ENCODE measurements at places on chromosomes 7 and 10.

DNA sequence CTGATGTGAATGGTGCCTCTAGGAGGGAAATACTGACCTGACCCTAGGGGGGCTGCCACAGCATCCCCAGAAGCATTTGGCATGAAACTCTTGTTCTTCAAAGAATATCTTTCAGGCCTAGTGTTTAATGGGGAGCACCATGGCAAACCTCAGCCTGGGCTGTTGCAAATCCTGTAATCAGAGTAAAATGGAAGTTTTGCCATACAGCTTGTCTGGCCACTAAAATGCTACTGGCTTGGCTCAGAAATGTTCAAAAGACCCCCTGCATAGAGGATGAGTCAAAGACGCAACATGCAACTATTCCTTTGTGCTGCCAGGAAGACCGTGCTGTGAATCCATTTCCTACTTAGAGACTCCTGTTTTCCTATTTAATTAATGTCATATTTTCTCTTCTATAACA lies 26.7 kb downstream of the HECW1 start:
- no peak for DNase-seq

DNA sequence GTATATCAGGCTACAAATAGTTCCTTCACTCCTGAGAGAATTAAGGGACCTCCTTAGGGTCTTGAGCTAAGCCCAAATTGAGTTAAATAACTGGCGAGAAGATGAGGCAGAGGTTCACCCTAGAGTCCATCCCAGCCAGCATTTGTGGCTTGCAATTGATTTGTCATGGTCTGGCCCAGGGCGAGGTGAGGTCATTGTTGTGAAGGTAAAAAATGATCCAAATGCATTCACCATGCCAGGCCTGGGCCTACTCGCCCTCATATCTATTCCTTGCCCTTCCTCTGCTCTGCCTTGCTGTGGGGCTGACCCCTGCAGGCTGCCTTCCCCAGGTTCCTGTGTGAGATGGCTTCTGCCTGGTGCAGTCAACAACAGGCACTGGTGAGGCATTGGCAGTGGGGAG lies 207.2 kb downstream of the ZNF365 start:
- no peak for DNase-seq

- DNase-seq: no peak
Measured at GRCh38 chr7:94223375-94224084, 171.2 kb upstream of the COL1A2 start.

DNA sequence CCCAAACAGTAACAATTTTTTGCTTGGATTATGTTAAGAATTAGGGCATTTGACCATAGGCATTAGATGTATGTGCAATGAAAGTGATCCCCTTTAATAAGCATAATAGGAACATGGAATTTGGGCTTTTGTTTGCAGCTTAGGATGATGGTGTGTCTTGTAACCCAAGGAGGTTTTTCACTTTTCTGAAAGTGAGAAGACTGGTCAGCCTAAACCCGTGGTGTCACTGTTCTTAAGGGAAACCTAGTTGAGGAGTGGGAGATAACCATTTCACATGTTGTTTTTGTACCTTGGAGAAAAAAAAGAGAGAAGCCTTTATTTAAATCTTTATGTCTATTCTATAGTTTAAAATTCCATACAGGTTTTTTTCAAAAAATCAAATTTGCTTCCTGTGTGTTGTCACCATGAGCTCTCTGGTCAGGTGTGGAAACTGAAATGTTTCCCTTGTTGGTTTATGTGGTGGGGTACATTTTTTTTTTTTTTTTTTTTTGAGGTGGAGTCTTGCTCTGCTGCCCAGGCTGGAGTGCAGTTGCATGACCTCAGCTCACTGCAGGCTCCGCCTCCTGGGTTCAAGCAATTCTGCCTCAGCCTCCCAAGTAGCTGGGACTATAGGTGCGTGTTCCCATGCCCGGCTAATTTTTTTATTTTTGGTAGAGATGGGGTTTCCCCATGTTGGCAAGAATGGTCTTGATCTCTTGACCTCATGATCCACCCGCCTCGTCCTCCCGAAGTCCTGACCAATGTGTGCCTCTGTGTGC lies 7.7 kb downstream of the CCM2 start:
- DNase-seq: no peak

DNA sequence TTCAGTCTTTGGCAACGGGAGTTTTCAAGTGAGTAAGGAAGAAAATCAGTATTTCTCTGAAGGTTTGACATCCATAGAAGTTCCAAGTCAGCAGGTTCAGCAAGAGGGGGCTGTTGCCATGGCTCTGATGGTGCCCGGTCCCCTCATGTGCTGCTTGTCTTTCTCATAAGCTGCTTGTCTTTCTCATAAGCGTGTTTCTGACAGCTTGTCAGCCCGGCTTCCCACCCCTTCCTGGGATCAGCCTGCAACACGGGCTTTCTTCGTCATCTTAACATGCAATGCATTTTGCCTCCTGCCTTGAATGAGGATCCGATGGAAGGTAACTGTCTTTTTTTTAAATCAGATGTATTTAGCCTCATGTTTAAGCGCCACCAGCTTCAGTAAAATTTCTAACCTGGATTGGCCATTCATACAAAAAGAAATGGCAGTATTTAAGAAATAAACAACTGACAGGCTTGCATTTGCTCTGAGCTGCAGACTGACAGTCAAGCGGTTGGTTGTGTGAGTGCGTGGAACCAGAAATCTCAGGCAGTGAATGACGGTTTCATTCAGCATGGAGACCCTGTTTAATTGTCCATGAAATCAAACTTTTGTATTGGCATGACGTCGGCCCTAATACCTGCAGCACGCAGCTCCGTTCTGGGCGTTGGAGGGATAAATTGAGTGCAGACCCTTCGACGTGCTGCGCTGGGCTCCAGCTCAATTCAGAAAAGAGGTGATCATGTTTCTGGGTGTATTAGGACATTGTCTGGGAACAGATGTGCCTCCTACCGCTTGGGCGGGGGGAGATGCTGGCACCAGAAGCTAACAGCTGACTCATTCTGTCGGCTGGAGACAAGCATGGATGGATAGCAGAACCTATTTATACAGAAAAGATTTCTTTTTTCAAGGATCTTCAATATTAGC lies 454.7 kb upstream of the FOXK1 start:
- no peak for DNase-seq

DNA sequence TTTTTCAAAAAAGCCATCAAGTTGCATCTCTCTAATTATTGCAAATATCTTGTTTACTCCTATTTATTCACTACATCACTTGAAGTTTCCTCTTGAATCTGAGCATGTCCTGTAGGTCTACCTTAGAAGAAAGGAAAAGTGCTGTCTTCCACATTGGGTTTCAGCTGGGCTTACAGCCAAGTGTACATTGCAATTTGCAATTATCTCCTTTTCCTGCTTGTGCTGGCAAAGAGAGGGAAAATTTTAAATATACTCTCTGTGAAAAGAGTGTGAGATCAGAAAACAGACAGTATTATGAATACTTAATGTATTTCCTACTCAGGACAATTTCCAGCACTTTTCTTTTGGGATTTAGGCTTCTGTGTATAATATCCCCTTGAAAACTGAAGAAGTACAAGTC lies 839.7 kb downstream of the CNTNAP2 start:
- no peak for DNase-seq

DNA sequence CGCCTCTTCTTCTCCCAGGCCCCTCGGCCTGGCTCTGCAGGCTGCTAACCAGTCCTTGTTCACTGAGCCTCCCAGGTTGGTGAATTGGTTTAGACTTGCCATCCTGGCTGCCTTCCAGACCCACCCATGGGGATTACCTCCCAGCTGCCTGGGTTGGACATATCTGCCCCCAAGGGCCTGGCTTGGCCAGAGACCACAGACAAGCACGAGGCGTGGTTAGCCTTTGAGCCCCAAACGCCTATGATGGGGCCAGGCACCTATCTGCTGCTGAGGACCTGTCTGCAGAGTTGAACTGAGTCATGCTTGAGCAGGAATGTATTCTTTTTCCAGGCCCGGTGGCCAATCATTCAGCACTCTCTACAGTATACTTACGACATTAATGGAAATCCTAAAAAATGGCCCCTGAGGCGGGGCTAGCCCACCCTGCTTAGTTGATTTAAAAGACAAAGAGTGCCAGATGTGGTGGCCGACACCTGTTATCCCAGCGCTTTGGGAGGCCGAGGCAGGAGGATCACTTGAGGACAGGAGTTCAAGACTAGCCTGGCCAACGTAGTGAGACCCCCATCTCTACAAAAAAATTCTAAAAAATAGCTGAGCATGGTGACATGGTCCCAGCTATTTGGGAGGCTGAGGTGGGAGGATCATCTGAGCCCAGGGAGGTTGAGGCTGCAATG lies 361.5 kb downstream of the FRMD4A start:
- DNase-seq: no peak

GRCh38 chr7:142870566-142871259 lies 14.8 kb downstream of the TRPV6 start:
- DNase-seq: no peak

GRCh38 chr7:509426-510130 lies 10.1 kb downstream of the PDGFA start:
- DNase-seq: no peak

GRCh38 chr10:120429395-120429794 lies 27.6 kb upstream of the PLPP4 start:
- no peak for DNase-seq

DNA sequence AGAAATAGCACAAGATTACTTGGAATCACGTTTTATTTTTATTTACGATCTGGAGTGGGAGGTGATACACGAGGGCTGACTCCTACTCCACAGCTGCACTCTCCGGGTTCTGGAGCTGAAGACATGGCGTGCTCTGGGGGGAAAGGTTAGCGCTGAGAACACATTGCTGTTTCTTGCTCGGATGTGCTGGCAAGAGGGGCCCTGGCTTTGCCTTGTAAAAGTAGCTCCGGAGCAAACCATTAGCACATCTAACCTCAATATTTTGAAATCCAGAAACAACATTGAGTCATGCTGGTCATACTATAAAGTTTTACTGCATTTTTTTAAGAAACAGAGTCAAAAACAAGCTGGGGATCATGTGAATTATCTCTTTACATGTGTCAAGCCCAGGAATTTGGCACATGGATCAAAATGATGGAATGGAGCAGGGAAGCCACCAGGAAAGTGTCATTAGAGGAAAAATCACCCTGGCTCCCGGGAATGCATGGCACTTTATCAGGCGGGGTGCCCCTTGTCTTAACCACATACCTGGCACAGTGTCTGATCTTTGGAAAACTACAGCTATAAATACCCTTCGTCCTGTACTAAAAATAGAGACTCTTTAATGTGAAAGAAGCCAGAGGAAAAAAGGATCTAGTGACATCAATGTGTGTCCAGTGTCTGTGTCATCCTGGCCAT lies 31.6 kb upstream of the LYZL1 start:
- DNase-seq: no peak

- no peak for DNase-seq
Measured at GRCh38 chr7:86926732-86927131, 132.7 kb downstream of the ELAPOR2 start.

- no peak for DNase-seq
Measured at GRCh38 chr7:111180338-111180737, 89.4 kb downstream of the LRRN3 start.

DNA sequence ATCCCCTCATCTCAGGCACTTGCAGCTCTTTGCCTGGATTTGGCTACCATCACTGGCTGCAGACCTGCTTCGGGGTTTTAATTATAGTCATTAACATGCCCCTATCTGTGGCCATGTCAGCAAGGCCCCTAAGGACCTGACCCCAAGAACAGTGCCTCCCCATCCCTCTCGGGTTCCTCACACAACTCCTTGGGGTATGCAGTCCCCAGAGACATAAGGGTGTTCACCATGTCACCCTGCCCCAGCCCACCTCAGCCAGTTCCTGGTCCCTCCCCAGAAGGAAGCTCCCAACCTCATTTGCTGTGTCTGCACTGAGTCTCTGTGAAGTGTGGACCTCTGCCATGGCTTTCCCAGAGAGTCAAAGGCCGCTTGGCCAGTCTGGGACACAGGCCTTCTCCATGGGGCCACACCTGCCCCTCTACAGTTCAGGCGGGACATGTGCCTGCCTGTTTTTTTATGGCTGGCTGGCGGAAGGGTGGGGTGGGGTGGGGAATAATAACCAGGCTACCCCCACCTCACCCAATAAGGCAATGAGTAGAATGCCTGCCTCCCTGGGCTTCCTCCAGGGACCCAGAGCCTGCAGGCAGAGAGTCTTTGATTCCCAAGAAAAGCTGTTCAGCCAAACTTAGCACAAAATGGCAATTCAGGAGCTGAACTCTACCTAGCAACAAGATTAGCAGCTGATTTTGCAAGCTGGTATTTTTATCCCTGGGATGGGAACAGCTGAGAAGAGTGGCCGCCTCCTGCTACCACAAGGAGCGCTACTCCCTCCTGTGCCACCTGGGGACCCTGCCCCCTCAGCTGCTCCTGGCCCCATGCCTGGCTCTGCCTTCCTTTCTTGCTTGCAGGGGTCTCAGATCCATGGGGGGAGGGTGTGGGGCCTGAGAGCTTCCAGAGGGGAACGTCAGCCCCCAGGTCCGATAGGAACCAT lies 23.7 kb upstream of the CAMK2B start:
- DNase-seq: no peak

- no peak for DNase-seq
Measured at GRCh38 chr7:155449869-155450557, 7.9 kb upstream of the EN2 start.

GRCh38 chr10:32446536-32447406 lies 831 bp downstream of the CCDC7 start:
- no peak for DNase-seq

DNA sequence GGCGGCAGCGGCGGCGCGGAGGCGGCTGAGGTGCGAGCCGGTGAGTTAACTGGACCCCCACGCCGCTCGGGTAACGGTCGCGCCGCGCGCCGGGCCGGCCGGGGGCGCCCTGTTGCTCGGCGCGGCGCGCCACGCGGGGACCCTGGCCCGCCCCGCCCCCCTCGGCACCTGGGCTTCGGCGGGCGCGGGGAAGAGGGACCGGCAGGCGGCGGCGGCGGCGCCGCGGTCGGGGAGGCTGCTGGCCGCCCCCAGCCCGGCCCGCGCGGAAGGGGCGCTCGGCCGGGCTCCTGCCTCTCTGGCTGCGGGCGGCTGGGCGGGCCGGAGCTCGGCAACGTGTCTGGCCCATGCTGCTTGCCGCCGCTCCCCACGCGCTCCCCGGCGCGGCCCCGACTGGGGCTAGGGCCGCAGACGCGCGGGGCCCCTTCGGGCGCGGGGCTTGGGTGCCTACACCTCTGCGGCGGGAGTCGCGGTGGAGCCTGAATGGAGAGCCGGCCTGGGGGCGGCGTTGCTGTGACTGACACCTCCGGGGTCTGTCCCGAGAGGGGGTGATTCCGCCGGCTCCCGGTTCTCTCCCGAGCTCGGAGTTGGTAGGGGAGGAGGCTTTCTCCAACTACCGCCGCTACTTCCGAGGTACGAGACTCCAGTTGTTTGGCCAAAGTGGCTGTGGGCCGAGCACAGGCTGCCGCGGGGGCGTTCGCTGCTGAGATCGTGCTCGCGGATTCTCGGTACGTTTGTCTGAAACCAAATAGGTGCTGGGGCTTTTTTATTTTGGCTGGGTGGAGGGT lies 494 bp downstream of the PALS2 start:
- DNase-seq: no peak
